ENCODE measurements at places on chromosomes 6 and 20.

- DNase-seq, result no peak
These were observed 241.1 kb upstream of the TSHZ2 start for GRCh38 chr20:52731093-52731492.

- no peak for DNase-seq
These were observed 2.5 kb downstream of the NPBWR2 start for GRCh38 chr20:64104667-64105451.

GRCh38 chr6:129871221-129871620 lies 10.1 kb upstream of the TMEM244 start:
- no peak for DNase-seq

GRCh38 chr6:39706819-39707335 lies 18.3 kb downstream of the KIF6 start:
- DNase-seq, result no peak

DNA sequence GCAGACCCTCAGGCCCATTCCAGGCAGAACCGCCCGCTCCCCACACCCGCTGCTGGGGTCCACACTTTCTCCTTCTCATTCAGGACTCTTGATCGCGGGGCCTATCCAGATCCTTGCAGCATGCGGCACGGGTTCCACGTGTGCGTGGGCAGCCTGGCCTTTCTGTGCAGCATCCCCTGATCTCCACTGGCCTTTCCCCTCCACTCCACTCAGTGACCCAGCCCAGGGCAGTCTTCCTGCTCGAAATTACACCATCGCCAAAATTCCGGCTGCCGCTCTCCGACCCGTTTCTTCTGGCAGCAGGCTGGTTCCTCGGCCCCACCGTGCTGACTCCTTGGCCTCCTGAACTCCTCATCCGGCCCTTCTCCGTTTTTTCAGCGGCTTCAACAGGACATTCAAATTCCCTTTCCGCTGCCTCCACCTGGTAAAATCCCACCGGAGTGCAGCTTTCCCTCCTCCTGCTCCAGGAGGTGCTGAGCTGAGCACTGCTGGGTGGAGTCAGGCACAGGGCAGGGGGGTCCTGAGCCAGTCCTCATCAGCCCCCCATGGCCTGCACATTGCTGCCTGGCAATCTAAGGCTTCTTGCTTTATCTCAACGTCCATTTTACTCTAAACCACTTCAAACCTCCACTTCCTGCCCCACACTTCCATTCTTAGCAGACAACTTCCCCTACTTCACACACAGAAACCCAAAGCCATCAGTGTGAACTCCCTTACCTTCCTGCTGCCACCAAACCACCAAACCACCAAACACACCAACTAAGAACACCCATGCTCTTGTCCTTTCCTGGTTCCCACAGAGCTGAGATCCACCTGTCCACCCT lies 9.0 kb downstream of the SFT2D1 start:
- no peak for DNase-seq

Data from kidney capillary endothelial cell (primary cell).